Stomach (tissue), 19 donors: ENCODE measurements at places on chromosomes 3 and 15. TPM values are rescaled to one million over a fixed set of nuclear protein-coding genes. Genes with fewer than 3 reads are reported as not detected.

DNA sequence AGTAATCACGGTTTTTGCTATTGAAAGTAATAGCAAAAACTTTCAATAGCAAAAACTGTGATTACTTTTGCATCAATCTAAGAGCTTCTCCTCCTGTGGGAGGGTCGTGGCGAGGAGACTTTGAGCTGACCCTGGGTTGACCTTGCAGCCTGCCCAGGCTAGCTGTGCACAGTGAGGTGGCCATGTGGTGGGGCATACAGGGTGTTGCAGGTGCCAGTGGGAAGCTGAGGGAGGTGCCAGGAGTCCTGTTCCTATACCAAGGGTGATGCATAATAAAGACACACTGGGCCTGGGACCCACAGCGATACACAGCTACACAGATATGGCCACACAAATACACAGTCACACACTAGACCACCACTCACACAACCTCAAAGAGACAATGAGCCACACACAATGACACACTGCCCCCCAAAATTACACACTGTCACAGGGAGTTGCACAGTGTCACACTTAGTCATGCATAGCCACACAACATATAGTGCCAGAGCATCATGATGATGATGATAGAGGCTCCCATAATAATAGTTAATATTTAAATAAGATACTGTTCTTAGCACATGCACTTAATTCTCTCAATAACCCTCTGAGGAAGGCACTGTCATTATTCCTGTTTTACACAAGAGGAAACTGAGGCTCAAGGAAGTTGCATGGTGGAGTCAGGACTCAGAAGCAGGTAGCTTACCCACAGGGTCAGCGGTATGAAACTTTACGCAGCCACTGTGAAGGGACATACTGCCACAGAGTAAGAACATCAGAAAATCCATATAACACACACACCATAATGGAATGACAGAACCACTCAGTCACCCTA lies 6.3 kb downstream of the PLCD1 start:
- no peak overlapping the region for H3K4me3 ChIP-seq
- H3K27ac ChIP-seq = peak overlapping the region; percentile 97
- DNase-seq = no peak
- H3K27me3 ChIP-seq = no peaks in the 10 kb centered on the region
- peaks cover 23% of the 10 kb centered on the region for H3K36me3 ChIP-seq

DNA sequence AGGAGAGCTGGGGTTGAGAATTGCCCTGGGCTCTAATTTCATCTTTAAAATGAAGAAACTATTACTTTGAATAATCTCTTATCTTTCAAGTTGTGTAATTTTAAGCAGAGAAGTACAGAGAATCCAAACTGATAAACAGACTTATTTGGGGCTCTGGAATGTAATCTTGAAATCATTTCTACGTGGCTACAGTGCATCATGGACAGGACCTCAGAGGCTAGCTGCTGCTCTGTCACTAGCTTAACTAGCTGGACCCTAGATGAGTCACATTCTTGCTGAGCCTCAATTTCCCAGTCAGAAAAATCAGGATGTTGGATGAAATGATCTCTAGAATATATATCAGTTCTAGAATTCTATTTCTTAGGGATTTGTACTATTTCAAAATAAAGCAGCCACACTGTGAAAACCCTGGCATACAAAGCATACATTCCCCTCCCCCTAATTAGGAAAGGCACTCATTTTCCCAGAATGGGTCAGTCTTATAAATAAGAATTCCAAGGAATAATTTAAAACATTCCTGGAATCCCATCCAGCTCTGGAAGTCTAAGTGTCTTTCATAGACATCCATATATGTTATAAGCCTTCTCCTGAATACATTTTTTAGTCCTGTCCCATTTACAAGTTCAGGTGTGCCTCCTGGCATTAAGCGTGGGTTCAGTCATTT lies 47.2 kb downstream of the RASGRP1 start:
- DNase-seq = no peak
- no peak overlapping the region for H3K4me3 ChIP-seq
- H3K27ac ChIP-seq = no peak overlapping the region

- no peak for DNase-seq
- H3K27me3 ChIP-seq = no peaks in the 10 kb centered on the region
- no peaks in the 10 kb centered on the region for H3K4me1 ChIP-seq
Measured at GRCh38 chr15:61091289-61091616, 137.8 kb downstream of the RORA start.

DNA sequence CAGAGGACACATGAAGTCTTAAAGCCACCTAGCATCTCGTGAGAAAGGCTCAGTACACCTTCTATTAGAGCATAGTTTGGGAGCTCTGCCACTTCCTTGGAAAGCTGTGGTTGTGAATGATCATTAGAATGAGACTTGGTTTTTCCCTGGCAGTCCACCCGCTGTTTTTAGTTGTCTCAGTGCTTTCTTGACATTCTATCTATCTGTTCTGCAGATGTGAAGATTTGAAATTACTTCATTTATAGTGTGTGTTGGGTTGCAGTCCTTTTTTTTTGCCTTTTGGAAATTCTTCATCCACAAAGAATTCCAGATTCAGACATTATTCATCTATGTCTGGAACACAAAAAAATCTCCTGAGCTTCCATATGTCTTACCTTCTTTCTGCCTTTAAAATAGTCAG lies 23.7 kb downstream of the PPP2R3A start:
- no peaks in the 10 kb centered on the region for H3K27me3 ChIP-seq
- no peak for DNase-seq
- no peak overlapping the region for H3K27ac ChIP-seq
- no peak overlapping the region for H3K4me3 ChIP-seq

DPPA2 gene
- total RNA-seq = not detected

CTDSPL gene
- 54.9 TPM for total RNA-seq

FOXL2 gene
- not detected for total RNA-seq

NR1I2 gene
- not detected for total RNA-seq

ATP13A4 gene
- 20.9 TPM for total RNA-seq
